Glutamatergic neuron (in vitro differentiated cells): ENCODE measurements at places on chromosomes 5 and 9. TPM values are rescaled to one million over a fixed set of nuclear protein-coding genes. Genes with fewer than 3 reads are reported as not detected.

Gene ANKRD31
- total RNA-seq = 0.42 TPM

Gene NIPAL4
- not detected for total RNA-seq

Gene TMEM203
- total RNA-seq = 36.5 TPM

Gene CER1
- 3.0 TPM for total RNA-seq

DNA sequence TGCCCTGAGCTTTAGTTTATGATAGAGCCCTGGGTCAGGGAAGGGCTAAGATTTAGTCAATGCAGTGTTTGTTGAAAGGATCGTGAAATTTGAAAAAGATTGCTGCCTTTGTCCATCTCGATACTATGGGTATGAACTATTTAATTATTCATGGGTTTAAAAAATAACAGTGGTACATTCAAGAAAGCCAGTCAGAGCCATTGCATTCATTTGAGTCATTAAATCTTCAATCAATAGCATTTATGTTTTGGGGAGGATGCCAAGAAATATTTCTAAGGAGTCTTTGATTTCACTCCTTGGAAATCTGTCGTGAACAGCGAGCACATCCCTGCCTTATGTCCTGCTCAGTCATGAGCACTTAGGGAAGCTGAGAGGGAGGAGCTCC is 54.4 kb upstream of the LRRTM2 start:
- no peak for DNase-seq

GRCh38 chr5:156498226-156498980 is 171.4 kb downstream of the SGCD start:
- DNase-seq = no peak

DNA sequence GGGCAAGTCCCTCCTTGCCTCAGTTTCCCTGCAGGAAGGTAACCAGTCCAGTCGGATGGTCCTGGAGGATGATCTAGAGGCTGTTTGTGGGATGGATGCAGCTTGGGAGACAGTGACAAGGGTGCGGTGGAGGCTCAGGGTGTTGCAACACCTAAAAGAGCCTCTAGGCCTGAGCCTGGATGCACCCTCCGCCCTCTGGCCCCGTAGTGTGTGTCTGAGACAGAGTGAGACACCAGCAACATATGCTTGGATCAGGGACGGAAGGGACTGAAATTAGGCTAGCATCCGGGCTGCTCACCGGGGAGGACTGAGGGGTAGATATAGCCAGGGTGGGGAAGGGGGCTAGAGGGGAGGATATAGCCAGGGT is 1.1 kb downstream of the CRAT start:
- peak; percentile 73 for DNase-seq

DNA sequence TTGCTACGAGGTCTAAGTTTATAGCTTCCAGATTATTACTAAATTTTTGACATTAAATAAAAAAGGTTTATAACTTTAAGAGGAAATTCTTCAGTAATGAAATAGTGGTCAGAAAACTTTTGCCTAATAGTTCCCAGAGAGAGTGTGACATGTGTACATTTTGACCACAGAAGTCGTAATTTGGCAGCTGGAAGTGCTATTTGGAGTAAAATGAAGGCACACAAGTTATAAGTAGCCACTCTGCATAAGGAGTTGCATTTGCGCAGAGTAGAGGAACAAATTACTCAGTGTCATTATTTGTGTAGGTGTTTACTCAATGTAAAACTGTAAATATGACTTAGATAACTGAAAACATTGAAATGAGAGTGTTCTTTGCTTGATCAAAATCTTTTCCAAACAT is 408.4 kb downstream of the CCDC171 start:
- no peak for DNase-seq

- DNase-seq = no peak
These were observed 391.3 kb downstream of the SLCO4C1 start for GRCh38 chr5:101904736-101905135.
